HCT116 (cell line): ENCODE measurements at places on chromosomes 1 and 21.

GRCh38 chr1:32724678-32725614, 22.4 kb upstream of the SYNC start:
- peak; percentile 66 for DNase-seq

GRCh38 chr1:234512451-234512861, 33.5 kb upstream of the TARBP1 start:
- DNase-seq, result no peak

DNA sequence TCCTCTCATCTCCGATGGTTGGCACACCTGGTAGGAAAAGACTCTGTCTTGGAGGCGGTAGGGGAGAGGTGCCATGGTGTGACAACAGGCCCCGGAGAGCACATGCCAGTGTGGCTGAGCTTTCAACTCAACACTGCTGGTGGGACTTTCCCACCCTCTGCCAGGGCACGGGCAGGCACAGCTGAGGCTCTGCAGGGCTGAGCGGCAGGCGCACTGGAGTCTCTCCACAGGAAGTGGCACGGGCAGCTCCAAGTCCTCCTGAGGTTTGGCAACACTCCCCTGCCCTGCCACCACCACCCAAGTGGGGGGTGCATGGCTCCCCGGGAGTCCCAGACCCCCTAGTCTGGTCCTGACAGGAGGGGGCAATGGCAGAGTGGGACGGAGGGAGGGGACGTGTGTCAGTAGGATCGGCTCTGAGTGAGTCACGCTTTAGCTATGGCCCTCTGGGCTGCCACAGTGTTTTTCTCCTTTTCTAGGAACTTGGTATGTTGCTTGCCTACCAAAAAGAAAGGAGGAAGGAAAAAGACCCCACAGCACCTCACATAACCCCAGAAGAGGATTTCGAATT, 27.3 kb upstream of the EVA1B start:
- DNase-seq, result no peak

DNA sequence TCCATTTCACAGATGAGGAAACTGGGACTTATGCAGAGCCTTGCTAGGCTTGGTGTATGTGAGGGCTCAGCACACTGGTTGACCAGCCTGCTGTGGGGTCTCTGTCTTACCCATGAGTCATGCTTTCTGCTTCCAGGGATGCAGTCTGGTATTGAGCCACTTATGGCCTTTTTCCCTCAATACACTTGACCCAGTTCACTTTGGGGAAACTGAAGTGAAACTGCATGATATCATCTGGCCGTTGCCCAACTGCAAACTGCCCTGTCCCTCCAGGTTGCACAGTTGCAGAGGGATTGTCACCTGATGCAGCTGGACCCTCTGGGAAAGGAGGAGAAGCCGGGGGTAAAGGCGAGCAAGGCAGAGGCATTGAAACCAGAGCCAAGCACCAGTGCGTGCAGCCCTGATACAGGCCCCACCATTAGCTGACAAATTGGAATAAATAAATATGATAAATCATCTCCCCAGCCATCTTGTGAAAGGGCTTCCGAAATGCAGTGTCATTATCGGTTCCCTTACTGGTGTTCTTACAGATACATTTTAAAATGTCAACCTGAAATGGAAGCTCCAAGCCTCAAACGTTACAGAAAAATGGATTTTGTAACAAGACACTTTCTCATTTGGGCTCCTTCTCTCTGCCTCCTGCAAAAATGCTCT, 39.3 kb upstream of the DUSP10 start:
- no peak for DNase-seq

DNA sequence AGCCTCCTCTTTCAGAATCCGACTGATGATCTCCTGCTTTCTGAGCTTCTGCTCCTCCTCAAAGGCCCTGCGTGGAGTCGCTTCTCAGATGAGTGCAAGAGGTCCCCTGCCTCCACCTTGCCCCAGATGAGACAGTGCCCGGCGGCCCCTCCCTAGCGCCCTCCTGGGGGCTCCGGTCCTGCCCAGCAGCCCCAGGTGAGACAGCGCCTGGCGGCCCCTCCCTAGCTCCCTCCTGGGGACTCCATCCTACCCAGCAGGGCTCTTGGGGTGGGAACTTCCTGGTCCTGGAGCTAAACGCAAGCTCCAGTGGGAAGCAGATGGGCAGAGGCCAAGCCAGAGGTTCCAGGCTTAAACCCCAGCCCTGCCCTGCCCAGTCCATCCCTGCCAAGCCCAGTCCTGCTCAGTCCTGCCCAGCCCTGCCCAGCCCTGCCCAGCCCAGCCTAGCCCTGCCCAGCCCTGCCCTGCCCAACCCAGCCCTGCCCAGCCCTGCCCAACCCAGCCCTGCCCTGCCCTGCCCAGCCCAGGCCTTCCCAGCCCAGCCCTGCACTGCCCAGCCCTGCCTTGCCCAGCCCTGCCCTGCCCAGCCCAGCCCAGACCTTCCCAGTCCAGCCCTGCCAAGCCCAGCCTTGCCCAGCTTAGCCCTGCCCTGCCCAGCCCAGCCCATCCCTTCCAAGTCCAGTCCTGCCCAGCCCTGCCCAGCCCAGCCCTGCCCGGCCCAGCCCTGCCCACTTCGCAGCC, 34.6 kb downstream of the CFAP74 start:
- DNase-seq, result peak; percentile 18

DNA sequence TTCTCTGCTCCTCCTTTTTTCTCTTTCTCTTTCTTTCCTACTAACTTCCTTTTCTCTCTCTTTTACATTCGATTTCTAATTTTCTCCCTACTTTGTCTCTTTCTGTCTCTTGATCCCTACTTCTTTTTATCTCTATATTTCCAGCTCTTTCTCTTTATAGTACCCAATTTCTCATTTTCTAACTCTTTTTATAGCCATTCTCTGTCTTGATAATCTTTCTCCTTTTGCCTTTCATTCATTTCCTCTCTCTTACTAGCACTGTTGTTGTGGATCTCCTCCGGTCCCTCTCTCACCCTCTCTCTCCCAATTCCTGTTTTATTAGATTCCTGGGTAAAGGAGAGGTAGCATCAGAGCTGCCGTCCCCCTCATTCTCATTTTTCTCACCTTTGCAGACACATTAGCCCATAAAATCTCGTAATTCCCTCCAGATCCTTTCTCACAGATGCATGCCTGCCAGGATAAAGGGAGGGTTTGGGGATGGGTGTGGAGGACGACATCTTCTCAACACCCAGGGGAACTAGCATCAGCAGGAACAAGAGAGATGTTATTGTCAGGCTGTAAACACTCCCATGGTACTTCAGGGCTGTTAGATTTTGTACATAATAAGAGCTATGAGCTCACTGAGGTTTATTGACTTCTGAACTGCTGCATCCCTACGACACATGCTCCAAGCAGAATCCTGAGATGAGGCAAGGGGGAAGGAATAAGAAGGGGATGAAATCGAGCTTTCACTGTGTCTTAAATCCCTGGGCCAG, 159.0 kb upstream of the GALNT2 start:
- no peak for DNase-seq

DNA sequence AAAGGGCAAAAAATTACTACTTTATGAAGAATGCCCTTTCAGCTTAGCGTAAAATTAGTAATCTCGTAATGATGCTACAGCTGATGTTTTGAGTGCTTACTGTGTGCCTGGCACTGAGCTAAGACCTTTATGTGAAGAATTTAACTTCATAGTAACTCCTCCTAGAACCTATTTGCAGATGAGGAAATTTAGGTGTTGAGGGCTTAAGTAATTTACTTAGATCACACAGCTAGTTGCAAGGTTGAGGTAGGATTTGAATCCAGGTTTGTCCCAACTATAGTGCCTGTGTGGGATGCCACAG, 1.4 kb downstream of the ZMYM4 start:
- DNase-seq, result no peak

DNA sequence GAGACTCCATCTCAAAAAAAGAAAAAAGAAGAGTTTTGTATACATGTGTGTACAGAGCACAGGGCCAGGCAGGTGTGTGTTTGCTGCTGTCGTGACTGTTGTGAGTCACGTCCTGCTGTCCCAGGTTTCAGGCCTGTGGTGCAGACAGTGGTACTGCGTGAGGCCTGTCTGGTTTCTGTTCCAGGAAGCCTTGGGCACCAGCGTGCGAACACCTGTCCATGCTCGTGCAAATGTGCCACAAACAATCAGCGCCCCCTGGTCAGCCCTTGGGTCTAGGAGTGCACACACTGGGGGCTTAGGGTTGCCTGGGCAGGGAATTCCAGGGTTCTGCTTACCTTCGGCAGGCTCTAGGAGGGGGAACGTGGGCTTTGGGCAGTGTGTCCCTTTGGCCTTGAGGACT, 16.9 kb downstream of the GPR157 start:
- no peak for DNase-seq

DNA sequence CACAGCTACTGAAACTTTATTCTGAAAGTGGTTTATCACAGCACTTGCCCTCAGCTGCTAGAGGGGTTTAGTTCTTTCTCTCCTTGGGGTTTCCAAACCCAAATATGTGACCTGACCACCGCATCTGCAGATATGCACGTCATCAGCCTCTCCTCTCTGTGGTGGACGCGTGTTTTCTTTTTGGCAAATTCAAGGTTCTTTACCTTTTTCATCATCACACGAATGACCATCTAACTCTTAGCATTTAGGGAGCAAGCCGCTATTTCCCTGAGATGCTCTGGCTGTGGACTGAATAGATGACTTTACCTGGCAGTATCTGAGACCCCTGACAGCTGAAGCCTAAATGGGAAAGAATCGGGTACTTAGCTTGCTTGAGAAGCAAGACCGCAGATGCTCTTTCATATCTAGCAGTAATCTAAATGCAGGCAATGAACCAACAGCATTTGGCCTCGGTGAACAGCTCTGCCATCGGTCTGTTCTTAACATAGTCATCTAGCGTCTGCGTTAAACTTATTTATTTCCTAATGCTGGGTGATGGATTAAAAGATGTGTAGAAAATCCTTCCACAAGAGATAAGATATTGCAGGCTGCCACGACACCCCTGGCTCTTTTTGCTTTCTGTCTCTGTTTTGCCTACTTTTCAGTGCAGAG, 463.4 kb downstream of the CAMTA1 start:
- no peak for DNase-seq

GRCh38 chr1:34899471-34899870, 30.0 kb downstream of the DLGAP3 start:
- DNase-seq, result no peak

DNA sequence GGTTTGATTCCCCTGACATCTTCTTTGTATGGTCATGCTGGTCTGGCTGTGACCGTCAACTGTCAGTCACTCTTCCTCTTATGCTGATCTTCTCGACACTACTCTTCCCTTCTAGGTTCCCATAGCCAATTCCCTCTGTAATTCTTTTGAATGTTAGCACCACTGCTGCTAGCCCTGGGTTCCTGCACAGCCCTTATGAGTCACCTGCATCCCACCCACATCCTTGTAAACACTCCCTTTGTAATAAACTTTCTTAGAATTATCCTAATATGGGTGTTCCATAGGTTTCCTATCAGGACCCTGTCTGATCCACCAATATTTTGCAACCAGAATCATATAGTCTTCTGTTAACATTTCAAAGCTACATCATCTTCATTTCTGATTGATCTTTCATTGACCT, 37.1 kb downstream of the JUN start:
- DNase-seq, result no peak

DNA sequence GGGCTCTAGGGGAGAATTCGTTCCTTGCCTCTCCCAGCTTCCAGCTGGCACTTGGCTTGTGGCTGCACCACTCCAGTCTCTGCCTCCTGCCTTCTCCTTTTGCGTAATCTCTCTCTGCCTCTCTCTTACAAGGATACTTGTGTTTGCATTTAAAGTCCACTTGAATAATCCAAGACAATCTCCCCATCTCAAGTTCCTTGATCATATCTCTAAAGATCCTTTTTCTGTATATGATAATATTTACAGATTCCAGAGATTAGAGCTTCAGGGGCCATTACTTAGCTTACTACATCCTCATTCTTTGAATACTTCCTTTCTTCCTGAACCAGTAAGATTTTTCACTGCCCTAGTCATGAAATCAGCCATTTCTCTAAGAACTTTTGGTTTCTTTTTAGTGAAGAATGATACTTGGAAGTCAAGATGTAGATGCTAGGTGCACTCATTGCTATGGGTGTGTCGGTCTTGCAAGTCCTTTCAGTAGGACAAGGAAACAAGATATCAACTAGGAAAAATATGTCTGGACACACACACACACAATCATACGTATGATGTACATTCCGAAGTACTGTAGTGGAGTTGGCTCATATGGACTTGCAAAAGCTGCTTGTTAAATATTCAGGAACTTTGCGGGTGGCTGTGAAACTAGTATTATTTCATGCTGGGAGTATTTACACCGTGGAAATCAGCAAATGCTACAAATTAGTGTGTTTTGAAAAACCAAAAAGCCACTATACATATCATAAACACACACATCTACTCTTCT, 20.8 kb upstream of the RLF start:
- no peak for DNase-seq

DNA sequence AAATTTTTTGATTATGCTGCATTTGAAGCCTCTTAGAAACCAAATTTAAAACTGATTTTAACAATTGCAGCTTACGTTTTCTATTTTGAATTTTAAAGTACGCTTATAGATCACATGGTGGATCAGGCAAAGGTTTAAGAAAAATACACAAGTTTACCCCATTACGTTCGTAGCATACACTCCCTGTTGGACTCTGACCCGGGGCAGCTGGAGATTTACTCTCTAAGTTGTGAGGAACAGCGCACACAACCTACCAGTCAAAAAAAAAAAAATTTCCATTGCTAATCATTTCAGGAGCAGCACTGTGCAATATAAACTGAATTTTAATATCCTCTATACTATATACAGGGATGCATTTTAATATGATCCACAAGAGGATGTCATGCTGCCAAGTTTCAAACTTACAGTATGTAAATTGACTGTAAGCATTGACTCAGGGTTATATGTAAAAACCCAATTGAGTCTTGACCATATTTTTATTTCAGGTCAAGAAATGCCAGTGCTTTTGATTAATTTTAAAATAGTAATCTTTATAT, 20.4 kb downstream of the CSDE1 start:
- DNase-seq, result no peak

- no peak for DNase-seq
Observed at GRCh38 chr1:235659186-235659771, 9.7 kb upstream of the GNG4 start.

DNA sequence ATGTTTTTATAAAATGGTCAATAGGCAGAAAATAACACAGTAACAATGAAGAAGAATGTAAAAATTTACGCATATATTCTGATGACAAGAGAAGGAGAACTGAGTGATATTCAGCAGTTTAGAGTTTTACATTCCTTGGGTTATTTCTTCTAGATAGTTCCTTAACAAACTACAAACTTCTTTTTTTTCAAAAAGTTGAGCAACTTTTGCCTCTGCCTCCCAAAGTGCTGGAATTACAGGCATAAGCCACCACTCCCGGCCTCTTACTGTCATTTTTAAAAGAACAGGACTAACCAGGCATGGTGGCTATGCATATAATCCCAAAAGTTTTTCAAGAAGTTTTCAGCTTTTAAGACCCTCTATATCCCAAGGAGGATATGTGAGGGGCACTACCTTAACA, 32.9 kb downstream of the ARNT start:
- no peak for DNase-seq

- no peak for DNase-seq
Observed at GRCh38 chr1:59570524-59570923, 244.2 kb upstream of the HOOK1 start.

DNA sequence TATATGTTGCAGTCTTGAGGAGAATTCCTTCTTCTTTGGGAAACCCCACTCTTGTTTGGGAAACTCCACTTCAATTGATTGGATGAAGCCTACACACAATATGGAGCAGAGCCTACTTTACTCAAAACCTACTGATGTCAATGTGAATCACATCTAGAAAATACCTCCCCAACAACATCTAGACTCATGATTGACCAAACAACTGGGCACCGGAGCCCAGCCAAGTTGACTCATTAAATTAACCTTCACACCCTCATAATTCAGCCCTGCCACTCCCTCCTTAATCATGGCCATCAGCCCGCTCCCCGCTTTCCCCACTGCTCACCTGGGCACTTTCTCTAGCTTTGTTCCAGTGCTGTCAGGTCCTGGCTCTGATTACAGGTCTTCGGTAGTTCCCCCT, 208.1 kb upstream of the MAP1LC3C start:
- DNase-seq, result no peak

- no peak for DNase-seq
Observed at GRCh38 chr1:103254691-103255090, 146.4 kb upstream of the COL11A1 start.
